ENCODE measurements at places on chromosomes 5 and 9. TPM values are rescaled to one million over a fixed set of nuclear protein-coding genes. Genes with fewer than 3 reads are reported as not detected.

The DAPK1 gene
- 2.9 TPM for total RNA-seq

The CYSTM1 gene
- total RNA-seq = 111 TPM

The TOR1A gene
- total RNA-seq = 14.0 TPM

The PBX3 gene
- total RNA-seq = 56.2 TPM

The PCDHAC1 gene
- 0.19 TPM for total RNA-seq

The SPOCK1 gene
- 43.4 TPM for total RNA-seq

The FOXD4 gene
- total RNA-seq = not detected

The PFN3 gene
- not detected for total RNA-seq

The SHOC1 gene
- total RNA-seq = not detected

The FAM120A gene
- 116 TPM for total RNA-seq

The AKNA gene
- total RNA-seq = 4.5 TPM

The RBM27 gene
- 16.1 TPM for total RNA-seq

The ANKRD18B gene
- total RNA-seq = 2.0 TPM

The PTGS1 gene
- 2.9 TPM for total RNA-seq

The IFNA17 gene
- total RNA-seq = not detected

The PHYHD1 gene
- total RNA-seq = 21.9 TPM

The GPX3 gene
- total RNA-seq = 461 TPM

The ADGRD2 gene
- total RNA-seq = not detected

The KLHL9 gene
- 12.5 TPM for total RNA-seq

The CDX1 gene
- total RNA-seq = 0.16 TPM

The EPB41L4B gene
- 1.5 TPM for total RNA-seq

The KIF12 gene
- not detected for total RNA-seq

The C5orf63 gene
- 11.5 TPM for total RNA-seq

The EQTN gene
- total RNA-seq = not detected

The FBN2 gene
- 7.1 TPM for total RNA-seq

The HOMER1 gene
- total RNA-seq = 67.4 TPM

The PTGDS gene
- 1,323 TPM for total RNA-seq

The SPATA31E1 gene
- total RNA-seq = not detected

The ALDH7A1 gene
- total RNA-seq = 26.4 TPM

The SLC6A19 gene
- 0.05 TPM for total RNA-seq

The NPR3 gene
- total RNA-seq = 44.6 TPM

The TMEM215 gene
- not detected for total RNA-seq

The LTC4S gene
- 12.8 TPM for total RNA-seq

The MVB12B gene
- total RNA-seq = 7.2 TPM

The FNIP1 gene
- 31.6 TPM for total RNA-seq

The GRM6 gene
- total RNA-seq = not detected

The PPP3R2 gene
- not detected for total RNA-seq

The SLC9A3 gene
- total RNA-seq = 1.0 TPM

The LCN9 gene
- not detected for total RNA-seq

The CARD9 gene
- 0.70 TPM for total RNA-seq

The ZBTB26 gene
- total RNA-seq = 4.1 TPM

The ANGPTL2 gene
- total RNA-seq = 41.4 TPM

The SCGB3A2 gene
- total RNA-seq = not detected

The SH3TC2 gene
- 2.5 TPM for total RNA-seq

The GPRIN1 gene
- total RNA-seq = 0.48 TPM

The FBXO10 gene
- total RNA-seq = 5.9 TPM

The LCNL1 gene
- total RNA-seq = 5.9 TPM

The SPATA31A7 gene
- not detected for total RNA-seq

The UNC13B gene
- 24.7 TPM for total RNA-seq

The PLPP7 gene
- total RNA-seq = 78.7 TPM

The SPINK13 gene
- not detected for total RNA-seq

All from cardiac septum (tissue), 1 donor.